Muscle of leg (tissue), 16 donors: ENCODE measurements at places on chromosomes 7 and 10. TPM values are rescaled to one million over a fixed set of nuclear protein-coding genes. Genes with fewer than 3 reads are reported as not detected.

Gene ATP6V0A4
- 0.04 TPM for total RNA-seq

Gene SFTPA2
- total RNA-seq: not detected

Gene PLAU
- 21.4 TPM for total RNA-seq

Gene TMEM176A
- total RNA-seq: 6.2 TPM

Gene VWDE
- total RNA-seq: 1.6 TPM
